Right atrium auricular region (tissue), 2 donors: ENCODE measurements at places on chromosomes 4 and X. TPM values are rescaled to one million over a fixed set of nuclear protein-coding genes. Genes with fewer than 3 reads are reported as not detected.

RPL34 gene
- 652 TPM for total RNA-seq

SMIM10 gene
- 4.9 TPM for total RNA-seq

MAGEB10 gene
- not detected for total RNA-seq

TMSB15A gene
- not detected for total RNA-seq

CSAG1 gene
- not detected for total RNA-seq

ADAMTS3 gene
- total RNA-seq = 1.2 TPM

GASK1B gene
- 56.9 TPM for total RNA-seq

- H3K4me1 ChIP-seq = no peaks in the 10 kb centered on the region
- no peak overlapping the region for H3K4me3 ChIP-seq
- H3K27ac ChIP-seq = no peak overlapping the region
- no peaks in the 10 kb centered on the region for H3K36me3 ChIP-seq
Observed at GRCh38 chr4:22129454-22130029, 181.0 kb upstream of the KCNIP4 start.

DNA sequence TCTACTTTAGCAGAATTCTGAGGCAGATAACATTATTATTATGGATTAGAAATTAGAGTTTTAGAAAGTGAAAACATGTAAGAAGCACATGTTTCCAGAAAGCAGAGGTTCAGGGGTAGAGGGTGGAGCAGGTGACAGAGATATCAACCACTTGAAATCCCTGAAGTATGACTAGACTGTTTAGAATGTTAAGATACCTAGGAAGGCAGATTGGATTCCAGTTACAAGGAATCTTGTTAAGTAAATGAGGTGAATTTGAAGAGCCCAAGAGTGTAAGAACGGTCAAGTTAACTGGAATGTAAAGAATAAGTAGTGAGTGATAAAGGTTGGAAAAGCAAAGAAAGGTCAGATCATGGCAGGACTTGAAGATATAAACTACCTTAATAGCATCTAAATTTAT, 37.6 kb downstream of the ARSJ start:
- no peaks in the 10 kb centered on the region for H3K4me1 ChIP-seq
- no peak overlapping the region for H3K4me3 ChIP-seq
- H3K36me3 ChIP-seq = no peaks in the 10 kb centered on the region
- DNase-seq = no peak

GRCh38 chr4:39044956-39045826, 13.0 kb upstream of the TMEM156 start:
- peak overlapping the region; percentile 80 for H3K4me3 ChIP-seq
- no peaks in the 10 kb centered on the region for H3K27me3 ChIP-seq
- H3K27ac ChIP-seq = peak overlapping the region; percentile 85

GRCh38 chrX:7074148-7074907, 73.2 kb upstream of the STS start:
- DNase-seq = no peak
- H3K4me1 ChIP-seq = no peaks in the 10 kb centered on the region
- no peaks in the 10 kb centered on the region for H3K27me3 ChIP-seq
- H3K4me3 ChIP-seq = no peak overlapping the region
- no peak overlapping the region for H3K27ac ChIP-seq

- H3K27ac ChIP-seq = no peak overlapping the region
- no peaks in the 10 kb centered on the region for H3K36me3 ChIP-seq
- no peaks in the 10 kb centered on the region for H3K27me3 ChIP-seq
Observed at GRCh38 chrX:151227627-151228026, 51.2 kb downstream of the GPR50 start.

GRCh38 chrX:133685822-133686221, 270.5 kb upstream of the GPC4 start:
- H3K27me3 ChIP-seq = no peaks in the 10 kb centered on the region
- H3K4me3 ChIP-seq = no peak overlapping the region
- H3K36me3 ChIP-seq = no peaks in the 10 kb centered on the region
- no peak for DNase-seq

- H3K36me3 ChIP-seq = no peaks in the 10 kb centered on the region
- no peaks in the 10 kb centered on the region for H3K4me1 ChIP-seq
- DNase-seq = no peak
- H3K27me3 ChIP-seq = no peaks in the 10 kb centered on the region
Observed at GRCh38 chrX:31837445-31838049, 765.7 kb upstream of the FTHL17 start.

DNA sequence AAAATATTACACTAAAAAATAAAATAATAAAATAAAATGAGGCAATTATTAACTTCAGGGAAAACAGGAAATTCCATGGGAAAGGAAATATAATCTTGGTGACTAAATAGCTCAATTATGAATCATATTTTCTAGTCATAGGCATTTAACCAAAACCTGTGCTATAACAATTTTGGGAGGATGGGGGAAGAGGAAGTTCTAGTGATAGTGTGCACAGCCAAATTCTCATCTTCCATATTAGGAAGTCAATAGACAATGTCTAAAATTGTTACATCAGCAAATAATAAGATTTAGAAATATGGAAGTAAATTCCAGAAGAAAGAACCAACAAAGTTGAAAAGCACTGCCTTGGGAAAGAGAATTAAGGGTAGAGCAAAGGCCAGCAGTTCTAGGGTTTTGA, 2.8 kb downstream of the AWAT2 start:
- no peak overlapping the region for H3K27ac ChIP-seq
- H3K27me3 ChIP-seq = no peaks in the 10 kb centered on the region
- no peak overlapping the region for H3K4me3 ChIP-seq
- H3K4me1 ChIP-seq = no peaks in the 10 kb centered on the region
- H3K36me3 ChIP-seq = no peaks in the 10 kb centered on the region

DNA sequence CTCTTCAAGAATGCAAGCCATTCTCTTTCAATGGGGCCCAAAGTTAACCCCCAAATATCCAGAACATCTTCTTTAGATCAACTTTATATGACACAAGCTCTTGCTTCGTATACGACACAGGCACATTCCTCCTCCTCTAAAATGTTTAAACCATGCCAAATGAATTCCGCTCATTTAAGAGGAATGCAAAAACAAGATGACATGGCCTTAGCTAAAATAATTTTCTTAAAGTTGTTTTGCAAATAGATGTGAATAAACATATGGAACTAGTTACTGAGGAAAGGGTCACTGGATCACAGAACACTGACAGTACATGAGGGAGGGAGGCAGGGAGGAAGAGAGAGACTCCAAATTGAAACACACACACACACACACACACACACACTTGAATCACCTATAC, 97.4 kb downstream of the RASL11B start:
- no peaks in the 10 kb centered on the region for H3K36me3 ChIP-seq
- no peak for DNase-seq
- H3K4me1 ChIP-seq = peaks cover 24% of the 10 kb centered on the region
- H3K4me3 ChIP-seq = no peak overlapping the region

GRCh38 chr4:183205193-183205592, 106.1 kb downstream of the WWC2 start:
- peaks cover 14% of the 10 kb centered on the region for H3K4me1 ChIP-seq
- H3K27ac ChIP-seq = no peak overlapping the region
- no peak overlapping the region for H3K4me3 ChIP-seq
- no peaks in the 10 kb centered on the region for H3K36me3 ChIP-seq
- no peak for DNase-seq

- no peaks in the 10 kb centered on the region for H3K4me1 ChIP-seq
- H3K4me3 ChIP-seq = no peak overlapping the region
- DNase-seq = no peak
Observed at GRCh38 chr4:172393220-172393619, 580.0 kb downstream of the GALNTL6 start.

- no peaks in the 10 kb centered on the region for H3K4me1 ChIP-seq
- H3K4me3 ChIP-seq = no peak overlapping the region
- DNase-seq = no peak
- no peaks in the 10 kb centered on the region for H3K27me3 ChIP-seq
Observed at GRCh38 chrX:109351557-109351956, 130.3 kb downstream of the GUCY2F start.

- H3K4me3 ChIP-seq = no peak overlapping the region
- H3K4me1 ChIP-seq = no peaks in the 10 kb centered on the region
- no peak for DNase-seq
- no peaks in the 10 kb centered on the region for H3K36me3 ChIP-seq
- no peak overlapping the region for H3K27ac ChIP-seq
Observed at GRCh38 chr4:48119646-48120045, 14.4 kb downstream of the TXK start.

- no peaks in the 10 kb centered on the region for H3K4me1 ChIP-seq
- H3K27ac ChIP-seq = no peak within 1 kb of the TSS
- H3K36me3 ChIP-seq = no peaks in the 10 kb centered on the region
- peak within 1 kb of the TSS; percentile 45 for H3K4me3 ChIP-seq
- no peaks in the 10 kb centered on the region for H3K27me3 ChIP-seq
Observed at GRCh38 chrX:123184219-123184865, at the start of gene GRIA3. Gene GRIA3, plus strand, starts transcription at chrX:123184278. Its CDS starts 258 bp downstream, at chrX:123184536.

GRCh38 chr4:80012291-80012690, 60.7 kb downstream of the ANTXR2 start:
- H3K4me1 ChIP-seq = peaks cover 6% of the 10 kb centered on the region
- no peak for DNase-seq
- H3K27me3 ChIP-seq = no peaks in the 10 kb centered on the region
- H3K4me3 ChIP-seq = no peak overlapping the region
- H3K36me3 ChIP-seq = peaks cover 4% of the 10 kb centered on the region
- H3K27ac ChIP-seq = no peak overlapping the region

DNA sequence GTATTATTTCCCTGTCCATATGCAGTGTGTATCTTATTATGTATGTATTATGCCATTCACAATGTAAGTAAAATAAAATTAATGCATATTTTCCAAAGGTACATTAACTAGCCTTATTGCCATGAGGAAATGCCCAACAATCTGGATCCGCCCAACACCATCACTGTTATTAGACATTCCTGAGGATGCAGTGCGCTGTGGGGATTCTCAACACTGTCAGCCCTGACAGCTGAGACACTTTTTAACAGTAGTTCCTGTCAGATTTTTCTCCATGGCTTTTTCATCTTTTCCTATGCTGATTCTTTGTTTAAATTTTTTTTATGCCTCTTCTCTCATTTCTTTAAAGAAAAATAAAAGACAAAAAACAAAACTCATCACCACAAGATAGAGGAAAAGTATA, 1632.9 kb upstream of the PABPC4L start:
- H3K27me3 ChIP-seq = no peaks in the 10 kb centered on the region
- no peak overlapping the region for H3K27ac ChIP-seq
- H3K4me1 ChIP-seq = no peaks in the 10 kb centered on the region
- no peaks in the 10 kb centered on the region for H3K36me3 ChIP-seq
- DNase-seq = no peak
